Esophagus muscularis mucosa (tissue), 4 donors: ENCODE measurements at places on chromosomes 12 and 14. TPM values are rescaled to one million over a fixed set of nuclear protein-coding genes. Genes with fewer than 3 reads are reported as not detected.

- DNase-seq = no peak
Measured at GRCh38 chr14:80491131-80491530, 279.8 kb upstream of the DIO2 start.

GRCh38 chr12:59250766-59251165 is 330.5 kb upstream of the LRIG3 start:
- no peak for DNase-seq

DNA sequence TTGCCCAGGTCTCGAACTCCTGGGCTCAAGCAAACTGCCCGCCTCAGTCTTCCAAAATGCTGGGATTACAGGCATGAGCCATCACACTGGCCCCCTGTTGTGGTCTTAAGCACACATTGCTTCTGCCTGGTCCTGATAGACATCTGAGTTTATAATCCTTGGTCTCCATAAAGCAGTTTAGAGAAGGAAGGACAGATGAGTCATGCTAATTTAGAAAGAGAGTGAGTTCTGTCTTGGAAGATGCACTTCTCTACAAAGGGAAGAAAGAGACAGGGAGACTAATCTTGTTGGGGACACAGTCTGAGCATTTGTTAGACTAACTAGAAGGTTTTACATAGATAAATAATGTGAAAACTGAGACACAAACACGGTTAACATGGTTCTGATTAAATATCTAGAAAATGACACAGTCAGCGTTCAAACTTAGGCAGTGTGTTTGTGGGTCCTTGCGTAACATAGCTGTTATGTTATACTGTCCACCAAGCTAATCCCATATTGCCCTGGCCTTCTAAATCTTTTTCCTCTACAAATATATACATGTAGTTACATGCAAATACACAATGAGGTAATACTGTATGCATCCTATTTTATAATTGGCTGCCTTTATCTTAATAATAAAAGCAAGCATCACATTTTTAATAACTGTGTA is 31.0 kb downstream of the SAMD4A start:
- no peak for DNase-seq

GRCh38 chr12:104747330-104747729 is 210.8 kb downstream of the SLC41A2 start:
- no peak for DNase-seq

GRCh38 chr14:76778546-76779215 is 17.4 kb downstream of the VASH1 start:
- DNase-seq = no peak

EIF2S3B gene
- total RNA-seq = 0.17 TPM
